Posterior vena cava (tissue), 2 donors: ENCODE measurements at places on chromosomes 1 and 21.
A peak's percentile ranks its signal among the peaks of the same experiment; 100 is the strongest.

- DNase-seq: peak; percentile 71
Observed at GRCh38 chr21:43193651-43194302, 25.0 kb downstream of the CRYAA start.

DNA sequence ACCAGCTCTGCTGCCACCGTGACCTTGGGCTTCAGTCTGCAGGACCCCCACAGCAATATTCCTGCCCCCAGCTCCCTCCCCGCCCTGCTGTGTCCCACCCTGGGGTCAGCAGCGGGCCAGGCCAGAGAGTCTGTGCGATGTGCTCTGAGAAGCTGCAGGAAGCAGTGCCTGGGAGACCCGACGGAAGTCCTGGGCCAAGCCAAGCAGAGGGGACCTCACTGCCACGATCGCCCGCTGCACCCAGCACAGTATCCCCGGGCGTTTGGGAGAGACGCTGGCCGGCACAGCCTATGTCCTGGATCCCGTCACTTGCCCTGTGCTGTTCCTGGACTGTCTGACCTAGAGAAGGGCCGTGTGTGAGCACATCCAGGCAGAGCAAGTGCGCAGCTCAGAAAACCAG is 106.6 kb upstream of the TTC34 start:
- DNase-seq: no peak

DNA sequence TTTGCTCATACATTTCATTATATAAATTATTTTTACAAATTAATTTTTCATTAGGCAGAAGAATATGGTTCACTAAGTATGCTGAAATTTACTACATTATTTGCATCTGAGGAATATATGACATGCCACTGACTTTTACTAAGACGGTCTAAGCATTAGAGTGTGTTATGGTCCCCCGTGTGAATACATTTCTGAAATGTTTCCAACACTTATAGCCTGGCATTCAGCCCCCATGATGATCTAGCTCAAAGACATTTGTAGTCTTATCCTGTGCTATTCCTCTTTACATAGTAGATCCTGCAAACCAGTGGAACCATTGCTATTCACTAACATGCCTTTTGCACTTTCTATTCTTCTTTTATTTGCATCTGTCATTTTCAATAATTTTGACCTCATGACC is 1878.0 kb downstream of the MRPL39 start:
- no peak for DNase-seq

- no peak for DNase-seq
Observed at GRCh38 chr1:229340496-229340895, 2.4 kb downstream of the CCSAP start.

- DNase-seq: peak; percentile 85
Observed at GRCh38 chr1:151326619-151327222, 495 bp downstream of the PI4KB start.

DNA sequence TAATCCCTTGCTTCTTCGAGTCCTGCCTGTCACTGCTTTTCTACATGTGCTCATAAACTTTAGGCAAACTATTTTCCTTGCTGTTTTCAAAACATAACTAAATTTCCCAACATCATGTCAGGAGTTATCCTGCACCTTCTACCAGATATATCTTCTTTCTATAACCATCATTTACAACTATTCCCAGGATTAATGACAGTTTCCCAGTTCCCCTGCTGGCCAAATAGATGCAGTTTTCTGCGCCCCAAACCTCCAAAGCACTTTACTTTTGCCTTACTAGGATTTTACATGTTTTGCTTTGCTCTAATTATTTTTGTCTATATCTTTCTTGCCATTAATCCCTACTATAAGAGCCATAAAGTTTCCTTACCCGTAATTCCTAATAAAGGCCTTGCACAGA is 122.5 kb downstream of the GLUL start:
- no peak for DNase-seq

GRCh38 chr1:100852976-100853375 is 41.7 kb downstream of the EXTL2 start:
- DNase-seq: no peak

GRCh38 chr1:236173174-236173767 is 30.9 kb downstream of the GPR137B start:
- DNase-seq: no peak

DNA sequence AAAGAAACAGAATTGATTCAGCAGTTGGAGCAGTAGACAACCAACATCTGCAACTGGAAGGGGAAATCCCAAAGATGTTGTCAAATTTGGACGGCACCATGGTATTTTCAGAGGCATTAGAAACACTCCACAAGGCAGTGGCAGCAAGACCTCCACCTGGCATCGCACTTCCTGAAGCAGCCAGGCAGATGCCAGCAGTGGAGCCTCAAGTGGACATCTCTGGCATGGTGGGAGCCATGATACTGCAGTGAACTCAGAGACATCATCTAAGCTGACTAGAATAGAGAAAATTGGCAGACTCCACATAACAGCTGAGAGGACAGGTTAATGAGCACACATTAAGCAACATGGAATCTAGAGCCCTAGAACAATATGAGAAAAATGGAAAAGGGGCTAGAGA is 33.9 kb upstream of the RGS8 start:
- DNase-seq: no peak

DNA sequence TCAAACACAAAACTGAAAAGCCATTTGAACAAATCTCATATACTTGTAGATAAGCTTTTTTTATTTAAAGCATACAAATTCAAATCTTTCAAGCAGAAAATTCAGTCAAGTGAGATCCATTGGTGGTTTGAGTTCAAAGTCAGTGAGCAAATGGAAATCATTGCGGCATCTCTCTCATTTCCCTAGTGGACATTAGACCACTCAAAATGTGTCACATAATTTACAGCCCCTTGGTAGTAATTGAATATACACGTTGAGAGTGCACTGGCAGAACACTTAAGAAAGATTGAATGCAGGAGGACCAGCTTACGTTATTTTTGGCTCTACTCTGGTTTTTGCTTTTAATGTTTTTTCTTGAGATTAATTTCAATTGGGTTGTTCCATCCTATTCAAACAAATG is 633.7 kb downstream of the USP25 start:
- no peak for DNase-seq

- DNase-seq: no peak
Observed at GRCh38 chr21:31042080-31042464, 3.8 kb upstream of the KRTAP19-8 start.

GRCh38 chr1:118900643-118901440 is 87.3 kb downstream of the TBX15 start:
- no peak for DNase-seq

DNA sequence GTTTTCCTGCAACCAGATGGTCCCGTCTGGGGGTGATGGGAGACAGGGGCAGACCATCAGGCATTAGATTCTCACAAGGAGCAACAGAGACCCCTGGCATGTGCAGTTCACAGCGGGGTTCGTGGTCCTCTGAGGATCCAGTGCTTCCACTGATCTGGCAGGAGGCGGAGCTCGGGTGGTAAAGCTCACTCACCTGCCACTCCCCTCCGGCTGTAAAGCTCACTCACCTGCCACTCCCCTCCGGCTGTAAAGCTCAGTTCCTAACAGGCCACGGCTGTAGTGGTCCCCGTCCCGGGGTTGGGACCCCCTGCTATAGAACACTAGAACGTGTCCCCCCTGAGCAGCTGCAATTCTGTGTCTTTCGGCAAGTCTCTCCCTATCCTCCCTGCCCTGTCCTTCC is 4.6 kb downstream of the KRTAP10-12 start:
- peak; percentile 71 for DNase-seq

- no peak for DNase-seq
Observed at GRCh38 chr1:113247782-113248181, 142.5 kb upstream of the MAGI3 start.

- DNase-seq: no peak
Observed at GRCh38 chr1:209414803-209415329, 168.6 kb upstream of the CAMK1G start.

DNA sequence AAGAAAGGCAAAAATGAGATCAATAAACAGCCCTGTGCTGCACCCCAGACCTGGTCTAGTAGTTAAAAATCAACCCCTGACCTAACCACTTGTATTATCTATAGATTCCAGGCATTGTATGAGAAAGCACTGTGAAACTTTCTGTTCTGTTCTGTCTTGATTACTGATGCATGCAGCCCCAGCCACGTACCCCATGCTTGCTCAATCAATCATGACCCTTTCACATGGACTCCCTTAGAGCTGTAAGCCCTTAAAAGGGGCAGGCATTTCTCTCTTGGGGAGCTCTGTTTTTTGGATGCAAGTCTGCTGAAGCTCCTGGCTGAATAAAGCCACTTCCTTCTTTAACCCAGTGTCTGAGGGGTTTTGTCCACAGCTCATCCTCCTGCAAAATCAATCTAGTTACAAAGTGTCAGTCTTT is 24.2 kb upstream of the CD34 start:
- no peak for DNase-seq

DNA sequence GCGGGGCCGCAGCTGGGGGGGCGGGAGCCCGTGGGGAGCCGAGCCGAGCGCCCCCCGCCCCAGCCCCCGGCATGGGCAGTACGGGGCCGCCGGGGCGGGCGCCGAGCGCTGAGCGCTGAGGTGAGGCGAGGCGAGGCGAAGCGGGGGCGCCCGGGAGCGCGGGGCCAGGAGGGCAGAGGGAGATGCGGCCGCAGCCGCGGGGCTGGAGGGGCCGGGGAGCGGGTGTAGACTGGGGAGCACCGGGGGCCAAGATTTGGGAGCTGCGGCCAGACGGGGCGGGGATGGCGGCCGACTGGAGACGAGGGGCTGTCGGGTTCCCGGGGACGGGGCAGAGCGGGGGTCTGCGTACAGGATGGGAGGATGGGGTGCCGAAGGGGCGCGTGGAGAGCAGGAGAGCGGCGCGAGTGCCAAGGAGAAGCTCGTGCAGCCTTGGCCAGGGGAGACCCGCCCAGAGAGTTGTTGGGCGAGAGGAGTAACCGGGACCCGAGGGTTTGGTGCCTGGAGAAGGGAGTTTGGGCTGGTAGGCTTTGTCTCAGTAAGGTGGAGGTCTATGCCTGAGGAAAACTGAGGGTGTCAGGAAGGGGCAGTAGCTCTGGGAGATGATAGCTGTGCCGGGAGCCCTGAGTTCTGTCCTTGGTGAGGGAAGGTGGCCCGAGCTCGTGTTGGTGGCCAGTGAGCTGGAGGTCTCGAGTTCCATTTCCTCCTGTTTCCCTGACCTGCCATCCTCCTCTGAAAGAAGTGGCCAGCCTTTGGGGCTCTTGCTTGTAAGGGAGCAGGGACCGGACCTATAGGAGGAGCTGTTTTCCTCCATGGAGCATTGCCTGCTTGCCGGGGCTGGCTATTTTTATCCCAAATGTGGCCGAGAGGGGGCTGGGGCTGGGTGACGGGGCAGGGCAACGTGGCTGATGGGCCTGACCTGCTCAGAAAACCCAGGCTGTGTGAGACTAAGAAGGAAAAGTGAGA is 539 bp downstream of the ATP8B2 start:
- DNase-seq: peak; percentile 93

DNA sequence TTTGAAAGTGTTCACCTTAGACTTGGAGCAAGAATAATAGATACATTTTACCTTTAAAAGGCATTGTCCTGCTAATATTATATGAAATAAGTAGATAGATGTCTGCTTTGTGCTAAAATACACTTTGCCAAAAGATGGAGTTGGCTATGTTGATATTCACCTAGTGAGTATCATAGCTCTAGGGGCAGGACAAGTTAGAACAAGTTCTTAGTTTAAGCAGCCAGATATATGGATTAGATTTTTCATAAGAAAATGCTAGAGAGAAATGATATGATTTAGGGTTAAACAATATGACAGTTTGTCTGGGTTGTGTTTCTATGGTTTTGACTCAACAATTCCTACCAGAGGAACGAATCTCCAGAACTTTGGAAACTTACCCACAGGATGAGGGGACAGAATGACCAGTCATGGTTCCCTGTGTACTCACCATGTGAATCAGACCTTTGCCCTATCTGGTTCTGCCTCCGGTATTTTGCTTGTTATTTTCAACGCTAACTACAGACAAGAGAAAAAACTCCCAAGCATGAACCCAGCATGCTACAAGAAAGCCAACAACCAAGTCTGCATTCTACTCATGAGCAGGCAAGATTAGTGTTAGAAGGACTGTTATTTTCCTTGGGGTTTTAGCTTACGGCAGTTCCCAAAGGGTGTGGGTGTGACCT is 1.7 kb downstream of the F5 start:
- no peak for DNase-seq

GRCh38 chr1:20787840-20788795 is 1.0 kb upstream of the HP1BP3 start:
- DNase-seq: no peak

- DNase-seq: peak; percentile 86
Observed at GRCh38 chr1:214550857-214551435, 456 bp downstream of the PTPN14 start.

GRCh38 chr1:20228314-20228825 is 42.1 kb upstream of the PLA2G2C start:
- no peak for DNase-seq

- DNase-seq: no peak
Observed at GRCh38 chr1:98112626-98113025, 191.8 kb upstream of the DPYD start.

DNA sequence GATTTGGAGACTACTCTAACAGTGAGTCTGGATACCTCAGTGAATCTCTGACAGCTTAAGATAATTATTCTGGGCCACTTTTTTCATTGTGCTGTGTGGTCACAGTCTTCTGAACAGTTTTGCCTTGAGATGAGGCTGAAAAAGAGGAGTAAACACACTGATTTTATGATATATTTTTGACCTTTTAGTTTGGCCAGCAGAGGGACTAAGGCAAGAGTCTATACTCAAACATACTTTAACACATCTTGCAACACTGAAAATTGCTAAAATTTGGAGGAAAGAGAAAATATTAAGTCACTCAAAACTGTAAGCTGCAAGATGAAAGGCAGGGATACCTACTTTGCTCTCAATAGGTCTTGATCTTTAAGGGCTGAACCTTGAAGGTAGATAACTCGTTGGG is 182.7 kb downstream of the KCNT2 start:
- no peak for DNase-seq

DNA sequence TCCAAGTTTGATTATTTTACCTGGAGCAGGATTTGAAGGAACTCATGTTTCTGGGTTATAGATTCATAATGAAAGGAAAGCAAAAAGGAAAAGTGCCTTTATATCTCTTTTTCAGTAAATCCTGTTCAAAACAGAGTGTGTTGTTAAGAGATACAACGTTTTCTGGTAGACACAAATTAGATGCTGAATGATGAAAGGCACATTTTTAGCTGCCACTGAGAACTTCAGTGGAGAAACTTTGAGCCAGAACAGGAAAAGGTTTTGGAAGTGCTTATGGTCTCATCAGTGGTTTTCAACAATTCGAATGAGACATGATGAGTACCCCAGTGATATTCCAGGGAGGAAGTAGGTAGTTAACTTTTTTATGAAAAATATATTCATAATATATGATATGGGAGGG is 338.0 kb upstream of the C1orf87 start:
- DNase-seq: no peak

DNA sequence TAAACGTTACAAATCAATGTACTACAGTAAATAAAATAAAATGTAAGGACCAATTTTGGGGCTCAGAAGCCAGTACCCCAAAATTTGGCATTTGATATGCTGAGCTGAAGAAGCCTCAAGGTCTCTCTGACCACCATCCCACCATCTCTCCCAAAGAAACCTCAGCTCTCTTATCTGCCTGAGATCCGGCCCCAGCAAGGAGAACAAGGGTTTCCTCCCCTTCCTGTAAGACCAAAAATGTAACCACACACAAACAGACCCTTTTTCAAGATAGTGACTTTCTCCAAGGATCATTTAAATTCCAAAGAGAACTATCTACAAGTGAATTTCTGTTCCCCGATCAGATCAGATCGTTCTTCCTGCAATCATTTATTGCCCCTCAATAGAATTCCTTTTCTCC is 68.1 kb upstream of the SLC45A1 start:
- DNase-seq: no peak

GRCh38 chr1:6040861-6041415 is 4.8 kb upstream of the KCNAB2 start:
- no peak for DNase-seq
